ENCODE measurements at places on chromosomes 4 and X.

DNA sequence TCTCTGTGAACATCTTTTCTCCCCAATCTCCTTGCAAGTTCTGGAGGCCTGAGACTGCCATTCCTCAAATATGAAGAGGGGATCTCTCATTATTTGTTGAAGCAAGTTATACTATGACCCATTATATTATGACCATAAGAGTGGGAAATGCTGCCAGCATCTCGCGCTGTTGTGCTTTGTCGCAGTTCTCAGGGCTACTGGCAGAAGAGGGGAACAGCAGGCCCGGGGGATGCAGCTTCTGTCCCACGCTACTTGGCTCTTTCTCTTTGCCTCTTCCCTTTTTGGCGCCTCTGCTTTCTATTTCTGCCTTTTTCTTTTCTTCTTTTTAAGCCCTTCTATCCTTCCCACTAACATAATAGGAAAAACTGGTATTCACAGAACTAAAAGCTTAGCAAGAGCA is 64.2 kb downstream of the GEMIN8 start:
- no peak for DNase-seq

DNA sequence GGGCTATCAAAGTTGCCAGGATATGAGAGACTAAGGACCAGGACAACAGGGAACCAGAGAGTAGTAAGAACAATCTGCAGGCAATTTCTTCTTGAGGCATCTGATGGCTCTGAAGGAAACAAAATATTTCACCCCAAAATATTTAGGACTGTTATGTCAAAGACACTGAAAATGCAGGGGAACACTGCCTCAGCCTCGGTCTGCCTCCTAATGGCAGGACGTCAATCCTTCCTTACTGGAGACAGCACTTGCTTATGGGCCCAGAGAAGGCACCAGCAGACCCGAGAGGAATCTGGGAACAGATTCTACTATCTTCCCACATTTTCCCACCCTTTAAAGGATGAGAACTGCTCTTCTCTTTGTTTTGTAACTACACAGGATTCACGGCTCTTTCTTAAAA is 23.3 kb downstream of the RNF150 start:
- no peak for DNase-seq

- DNase-seq, result no peak
Measured at GRCh38 chrX:45667666-45668065, 467.0 kb upstream of the DIPK2B start.

DNA sequence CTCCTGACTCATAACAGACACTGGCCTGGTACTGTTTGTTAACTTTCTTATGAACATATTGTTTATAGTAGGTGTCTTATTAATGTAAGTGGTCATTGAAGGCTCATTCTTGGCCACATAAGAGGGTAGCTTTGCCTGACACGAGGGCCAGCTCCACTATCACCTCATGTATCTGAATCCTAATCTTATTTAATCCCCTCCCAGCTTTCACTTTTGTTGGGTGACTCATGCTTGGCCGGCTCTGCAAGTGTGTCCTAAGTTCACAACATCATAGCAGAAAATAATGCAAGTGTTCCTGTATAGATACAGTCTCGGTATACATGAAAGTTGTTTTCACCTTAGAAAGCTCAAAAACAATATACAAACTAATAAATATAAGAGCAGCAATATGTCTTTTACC is 283.8 kb downstream of the IQCM start:
- no peak for DNase-seq

DNA sequence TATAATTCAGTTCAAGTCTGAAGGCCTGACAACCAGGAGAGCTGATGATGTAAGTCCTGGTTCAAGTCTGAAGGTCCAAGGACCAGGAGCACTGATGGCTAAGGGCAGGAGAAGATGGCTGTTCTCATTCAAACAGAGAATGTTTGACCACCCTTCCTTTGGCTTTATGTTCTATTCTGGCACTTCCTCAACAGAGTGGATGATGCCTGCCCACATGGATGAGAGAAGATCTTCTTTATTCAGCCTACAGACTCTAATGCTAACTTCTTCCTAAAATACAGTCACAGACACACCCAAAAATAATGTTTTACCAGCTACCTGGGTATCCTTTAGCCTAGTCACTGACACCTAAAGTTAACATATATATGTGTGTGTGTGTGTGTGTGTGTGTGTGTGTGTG is 25.6 kb upstream of the IRF2 start:
- no peak for DNase-seq

GRCh38 chr4:87843936-87844335 is 11.2 kb downstream of the MEPE start:
- DNase-seq, result no peak

GRCh38 chr4:112189754-112190153 is 41.8 kb upstream of the AP1AR start:
- no peak for DNase-seq

DNA sequence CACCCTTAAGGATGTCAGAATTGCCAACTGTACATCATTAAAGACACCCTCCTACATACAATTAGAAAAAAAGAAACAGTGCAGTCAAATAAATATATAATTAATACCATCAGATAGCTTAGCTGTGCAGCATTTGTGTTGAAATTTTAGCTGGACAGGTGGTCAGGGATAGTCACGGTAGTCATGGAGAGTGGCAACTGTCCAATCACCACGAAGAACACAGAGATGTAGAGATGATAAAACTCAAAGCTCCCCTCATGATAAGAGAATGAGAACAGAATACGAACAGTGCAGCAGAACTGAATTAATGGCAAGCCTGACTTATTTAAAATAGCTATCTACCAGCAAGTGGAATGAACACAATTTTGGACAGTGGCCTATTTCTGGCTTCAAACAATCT is 27.2 kb downstream of the SLC39A8 start:
- DNase-seq, result no peak

DNA sequence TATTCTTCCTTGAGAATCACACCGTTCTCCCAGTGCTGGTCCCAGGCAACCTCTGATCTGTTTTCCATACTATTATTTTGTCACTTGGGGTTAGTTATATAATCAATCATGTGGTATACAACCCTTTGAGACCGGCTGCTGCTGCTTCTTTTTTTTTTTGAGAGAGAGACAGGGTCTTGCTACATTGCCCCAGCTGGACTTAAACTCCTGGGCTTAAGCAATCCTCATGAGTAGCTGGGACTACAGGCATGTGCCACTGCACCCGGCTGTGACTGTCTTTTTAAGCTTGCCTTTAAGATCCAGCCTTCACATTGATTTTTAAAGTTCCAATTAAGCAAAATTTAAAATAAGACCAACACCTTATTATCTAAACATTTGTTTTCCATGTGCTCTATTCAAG is 86.7 kb upstream of the EXOC1L start:
- DNase-seq, result no peak

DNA sequence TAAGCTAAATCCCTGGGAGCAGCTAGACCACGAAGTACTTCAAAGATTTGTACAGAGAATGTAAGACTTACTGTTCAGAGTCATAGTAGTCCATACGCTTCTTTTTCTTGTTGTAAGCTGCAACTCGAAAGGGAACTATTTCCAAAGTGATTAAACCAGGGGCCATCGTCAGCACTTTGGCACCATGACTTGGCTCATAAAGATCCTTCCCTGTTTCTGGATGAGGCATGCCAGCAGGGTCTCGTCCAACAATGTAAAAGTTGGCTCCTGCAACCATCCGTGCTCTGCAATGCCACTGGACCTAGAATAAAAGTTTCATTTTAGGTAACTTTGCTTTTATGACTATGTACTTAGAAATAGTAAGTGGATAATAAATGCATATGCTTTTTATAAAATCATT is 88.5 kb downstream of the PAPSS1 start:
- DNase-seq, result no peak

DNA sequence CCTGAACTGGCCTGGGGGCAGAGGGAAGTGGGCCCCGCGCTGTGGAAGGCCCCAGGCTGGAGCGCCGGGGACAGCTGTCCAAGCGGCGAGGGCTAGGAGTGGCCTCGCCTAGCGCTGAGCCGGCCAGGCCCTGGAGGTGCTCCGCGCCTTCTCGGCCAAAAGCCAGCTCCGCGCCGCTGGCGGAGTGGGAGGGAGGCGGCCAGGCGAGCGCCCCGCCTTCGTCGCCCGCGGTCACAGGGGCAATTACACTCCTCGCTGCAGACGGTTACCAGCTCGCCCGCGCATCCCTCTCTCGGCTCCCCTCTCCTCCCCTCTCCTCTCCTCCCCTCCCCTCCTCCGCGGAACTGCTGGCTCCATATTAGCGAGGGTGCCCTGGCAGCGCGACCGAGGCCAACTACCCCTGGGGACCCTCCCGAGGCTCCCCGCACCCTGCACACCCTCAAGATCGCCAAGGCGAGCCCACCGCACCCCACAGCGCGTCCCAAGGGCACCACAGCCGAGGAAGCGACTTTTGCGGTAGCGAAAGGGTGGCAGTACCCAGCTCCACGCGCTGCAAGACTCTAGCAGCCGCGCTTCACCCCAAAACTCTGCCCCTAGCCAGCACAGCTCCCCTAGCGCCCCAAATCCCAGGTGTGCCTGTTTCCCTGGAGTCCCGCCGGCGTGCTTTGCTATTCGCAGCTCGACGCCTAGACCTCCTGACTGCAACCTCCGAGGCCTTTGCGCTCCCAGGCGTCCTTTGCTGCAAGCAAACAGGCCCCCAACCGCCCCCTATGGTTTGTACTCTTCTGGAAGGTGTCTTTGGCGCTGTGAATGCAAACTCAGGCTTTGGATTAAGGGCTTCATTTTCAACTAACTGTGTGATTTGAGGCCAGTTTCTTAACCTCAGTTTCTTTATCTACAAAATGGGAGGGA is 91.4 kb downstream of the BCOR start:
- DNase-seq, result no peak

DNA sequence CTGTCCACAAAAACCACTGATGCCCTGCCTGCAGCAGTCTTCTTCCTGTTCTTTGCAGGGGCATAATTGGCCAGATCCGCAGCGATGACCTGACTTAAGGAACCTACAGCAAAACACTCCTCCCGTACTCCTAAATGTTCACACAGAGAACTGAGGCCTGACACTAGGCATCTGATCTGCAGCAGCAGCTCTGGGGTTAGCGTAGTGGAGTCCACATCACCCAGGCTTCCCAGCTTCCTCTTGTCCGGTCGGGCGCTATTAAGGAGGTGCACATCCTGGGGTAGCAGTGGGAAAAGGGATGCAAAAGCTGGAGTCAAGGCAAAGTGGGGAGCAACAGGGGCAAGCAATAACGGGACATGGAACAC is 758 bp downstream of the SCFD2 start:
- DNase-seq, result no peak

DNA sequence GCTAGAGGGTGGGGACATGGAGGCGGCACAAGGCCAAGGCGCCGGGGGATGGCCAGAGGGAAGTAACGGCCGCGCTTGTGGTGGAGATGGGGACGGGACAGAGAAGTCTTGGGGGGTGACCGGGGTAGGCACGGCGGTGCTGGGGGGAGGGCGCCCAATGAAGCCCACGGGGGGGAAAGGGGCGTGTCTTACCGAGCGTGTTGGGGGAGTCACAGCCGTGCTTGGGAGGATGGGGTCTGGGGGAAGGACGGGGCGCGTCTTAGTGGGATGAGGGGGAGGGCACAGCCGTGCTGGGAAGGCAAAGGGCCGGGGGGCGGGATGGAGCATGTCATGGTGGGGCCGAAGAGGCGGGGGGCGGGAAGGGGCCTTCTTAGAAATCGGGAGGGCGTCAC is 952 bp downstream of the ARSD start:
- no peak for DNase-seq

- DNase-seq, result no peak
Measured at GRCh38 chr4:150624055-150624454, 42.1 kb downstream of the MAB21L2 start.

DNA sequence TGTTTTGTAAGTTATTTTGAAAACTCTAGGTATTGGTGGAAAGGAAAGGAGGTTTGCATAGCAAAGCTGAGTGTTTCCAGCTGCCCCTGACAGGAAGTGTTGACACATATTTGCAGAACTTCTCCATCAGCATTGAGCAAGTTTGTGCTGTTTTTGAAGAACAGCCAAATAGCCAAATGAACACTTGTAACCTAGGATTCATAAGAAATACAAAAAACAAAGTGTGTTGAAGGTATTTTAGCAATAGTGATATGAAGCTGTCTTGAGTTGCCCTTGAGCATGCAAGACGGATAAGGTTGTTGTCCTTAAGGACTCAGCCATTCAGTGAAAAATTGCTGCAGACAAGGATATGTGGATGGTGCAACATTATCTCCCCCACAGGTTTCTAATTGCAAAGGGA is 68.3 kb upstream of the PGM2 start:
- no peak for DNase-seq

GRCh38 chrX:30938295-30938694 is 49.2 kb upstream of the TAB3 start:
- no peak for DNase-seq

DNA sequence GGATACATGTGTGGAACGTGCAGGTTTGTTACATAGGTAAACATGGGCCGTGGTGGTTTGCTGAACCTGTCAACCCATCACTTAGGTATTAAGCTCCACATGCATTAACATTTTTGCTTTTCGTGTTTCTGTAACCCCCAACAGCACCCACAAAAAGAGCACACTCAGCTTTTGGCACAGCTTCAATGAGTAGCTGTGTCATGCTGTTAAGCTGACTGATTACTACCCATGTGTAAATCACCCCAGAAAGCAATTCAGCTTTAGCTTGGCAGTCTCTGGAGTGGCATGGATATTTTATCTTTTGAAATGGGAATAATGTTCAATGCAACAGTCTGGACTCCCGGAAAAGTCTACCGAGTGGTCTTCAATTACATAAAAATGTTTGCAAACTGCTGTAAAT is 734.3 kb downstream of the STIM2 start:
- DNase-seq, result no peak

GRCh38 chrX:41122664-41123257 is 37.5 kb downstream of the USP9X start:
- no peak for DNase-seq

DNA sequence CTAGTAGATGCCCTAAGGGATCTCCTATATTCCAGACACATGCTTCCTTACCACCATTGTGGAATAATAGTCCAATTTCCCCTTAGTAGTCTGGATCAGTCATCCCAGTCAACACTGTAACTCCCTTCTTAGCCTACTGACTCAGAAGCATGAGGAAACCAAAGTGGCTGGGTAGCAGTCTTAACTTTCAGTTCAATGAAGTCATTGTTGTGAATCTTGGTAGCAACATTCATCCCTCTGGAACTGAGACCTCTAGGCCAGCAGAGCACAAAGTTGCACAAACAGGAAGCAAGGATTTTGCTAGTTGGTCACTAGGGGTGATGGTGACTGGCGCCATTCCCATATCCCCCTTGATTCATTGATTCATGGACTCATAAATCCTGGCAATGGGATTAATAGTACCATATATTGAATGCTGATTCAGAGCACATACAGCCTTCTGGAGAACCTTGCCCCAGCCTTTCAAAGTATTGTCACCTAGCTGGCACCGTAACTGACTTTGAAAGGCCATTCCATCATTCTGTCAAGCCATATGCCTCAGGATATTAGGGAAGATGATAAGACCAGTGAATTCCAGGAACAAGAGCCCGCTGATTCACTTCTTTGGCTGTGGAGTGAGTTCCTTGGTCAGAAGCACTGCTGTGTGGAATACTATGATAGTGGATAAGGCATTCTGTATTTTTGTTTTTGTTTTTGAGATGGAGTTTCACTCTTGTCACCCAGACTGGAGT is 19.7 kb upstream of the GPAT3 start:
- no peak for DNase-seq

DNA sequence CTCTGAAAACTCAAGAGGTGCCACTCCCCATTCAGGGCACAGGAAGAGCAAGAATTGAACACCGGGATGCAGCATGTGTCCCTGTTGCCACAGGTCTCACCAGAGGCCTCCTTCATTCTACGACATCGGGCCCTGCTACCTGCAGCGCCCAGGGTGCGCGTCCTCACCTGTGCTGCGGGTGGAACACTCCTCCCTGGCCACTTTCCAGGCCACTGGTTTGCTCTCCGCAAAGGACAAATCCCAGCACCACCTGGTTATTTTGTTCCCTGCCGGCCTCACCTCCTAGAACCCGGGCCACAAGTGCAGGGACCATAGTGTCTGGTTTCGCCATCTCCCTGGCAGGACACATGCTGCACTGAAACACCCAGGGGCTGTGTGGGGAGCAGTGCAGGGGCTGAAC is 14.3 kb upstream of the FAM3A start:
- no peak for DNase-seq

All from NCI-H1436 (cell line).